Vagina (tissue), 2 donors: ENCODE measurements at places on chromosomes 1 and 21. TPM values are rescaled to one million over a fixed set of nuclear protein-coding genes. Genes with fewer than 3 reads are reported as not detected.
A peak's percentile ranks its signal among the peaks of the same experiment; 100 is the strongest.

GRCh38 chr1:247350587-247350986 is 18.9 kb upstream of the ZNF496 start:
- H3K36me3 ChIP-seq, result no peaks in the 10 kb centered on the region
- no peak overlapping the region for H3K27ac ChIP-seq
- peaks cover 12% of the 10 kb centered on the region for H3K4me1 ChIP-seq
- DNase-seq, result no peak
- no peak overlapping the region for H3K4me3 ChIP-seq
- no peaks in the 10 kb centered on the region for H3K27me3 ChIP-seq

GRCh38 chr1:157948312-157949073 is 45.0 kb upstream of the KIRREL1 start:
- no peaks in the 10 kb centered on the region for H3K4me1 ChIP-seq
- no peak overlapping the region for H3K4me3 ChIP-seq
- H3K36me3 ChIP-seq, result no peaks in the 10 kb centered on the region
- no peak overlapping the region for H3K27ac ChIP-seq
- no peak for DNase-seq
- no peaks in the 10 kb centered on the region for H3K27me3 ChIP-seq

DNA sequence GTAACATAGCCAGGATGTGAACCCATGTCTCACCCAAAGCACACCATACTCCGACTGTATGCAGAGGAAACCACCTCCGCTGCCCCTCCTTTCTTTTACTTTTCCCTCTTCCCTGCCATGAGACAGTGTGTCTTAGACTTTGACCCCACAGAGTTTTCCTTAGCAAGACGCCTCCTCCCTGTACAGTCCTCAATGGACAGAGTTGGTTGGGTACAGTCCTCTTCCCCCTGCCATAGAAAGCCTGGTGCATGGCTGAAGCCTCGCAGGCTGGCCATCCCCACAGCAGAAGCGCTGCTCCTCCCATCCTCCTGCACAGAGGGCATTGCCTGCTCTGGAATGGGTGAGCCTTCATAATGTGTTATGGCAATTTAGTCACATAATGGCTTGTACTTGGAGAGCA is 127.9 kb downstream of the PLPP3 start:
- H3K4me1 ChIP-seq, result peaks cover 30% of the 10 kb centered on the region
- no peak overlapping the region for H3K27ac ChIP-seq
- H3K27me3 ChIP-seq, result no peaks in the 10 kb centered on the region
- H3K36me3 ChIP-seq, result no peaks in the 10 kb centered on the region

DNA sequence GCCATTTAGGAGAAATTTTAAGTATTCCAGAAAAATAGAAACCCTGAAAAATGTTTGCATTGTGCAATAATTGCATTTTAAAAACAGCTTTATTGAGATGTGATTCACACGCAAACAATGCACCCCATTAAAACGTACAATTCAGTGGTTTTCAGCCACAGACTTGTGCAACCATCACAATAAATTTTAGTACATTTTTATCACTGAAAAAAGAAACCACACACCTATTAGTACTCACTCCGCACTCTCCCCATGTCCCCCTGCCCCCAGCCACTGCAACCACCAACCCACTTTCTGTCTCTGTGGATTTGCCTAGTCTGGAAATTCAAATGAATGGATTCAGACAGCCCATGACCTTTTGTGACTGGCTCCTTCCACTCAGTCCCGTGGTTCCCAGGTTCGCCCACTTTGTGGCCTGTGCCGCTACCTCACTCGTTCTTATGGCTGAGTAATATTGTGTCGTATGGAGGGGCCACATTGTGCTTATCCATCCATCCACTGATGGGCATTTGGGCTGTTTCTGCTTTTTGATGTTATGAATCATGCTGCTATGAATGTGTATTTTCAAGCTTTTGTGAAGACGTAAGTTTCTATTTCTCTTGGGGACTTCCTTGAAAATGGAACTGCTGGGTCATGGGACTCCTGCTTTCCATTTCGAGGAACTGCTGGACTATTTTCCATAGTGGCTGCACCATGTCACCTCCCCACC is 147.7 kb upstream of the ARHGEF16 start:
- DNase-seq, result no peak
- H3K27ac ChIP-seq, result no peak overlapping the region
- H3K27me3 ChIP-seq, result no peaks in the 10 kb centered on the region
- H3K4me3 ChIP-seq, result no peak overlapping the region
- no peaks in the 10 kb centered on the region for H3K4me1 ChIP-seq

DNA sequence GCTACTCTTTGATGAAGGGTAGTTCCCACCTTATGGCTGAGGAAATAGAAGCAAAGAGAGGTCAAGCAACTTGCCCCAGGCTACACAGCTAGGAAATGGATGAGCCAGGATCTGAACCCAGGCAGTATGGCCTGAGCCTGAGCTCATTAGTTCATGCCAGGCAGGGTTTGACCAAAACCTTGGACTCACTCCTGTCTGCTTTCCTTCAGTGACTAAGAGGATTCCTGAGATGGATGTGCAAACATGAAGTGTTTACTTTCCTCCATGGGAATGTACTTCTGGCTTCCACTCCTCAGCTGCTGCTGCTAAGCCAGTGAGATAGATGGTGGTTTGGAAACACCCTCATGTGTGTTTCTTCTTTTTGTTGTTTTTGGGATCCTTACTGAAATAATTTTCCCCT is 35.1 kb upstream of the ERRFI1 start:
- peaks cover 14% of the 10 kb centered on the region for H3K4me1 ChIP-seq
- H3K27ac ChIP-seq, result peak overlapping the region; percentile 39
- no peak for DNase-seq
- no peak overlapping the region for H3K4me3 ChIP-seq
- no peaks in the 10 kb centered on the region for H3K36me3 ChIP-seq

GRCh38 chr21:37984416-37984815 is 68.2 kb upstream of the KCNJ6 start:
- no peak overlapping the region for H3K4me3 ChIP-seq
- no peak overlapping the region for H3K27ac ChIP-seq
- H3K27me3 ChIP-seq, result no peaks in the 10 kb centered on the region

IL23R gene
- not detected for total RNA-seq
